NCI-H345 (cell line): ENCODE measurements at places on chromosomes 12 and 14.
A peak's percentile ranks its signal among the peaks of the same experiment; 100 is the strongest.

GRCh38 chr12:52892207-52892852 is 12.5 kb downstream of the KRT8 start:
- DNase-seq, result no peak

- DNase-seq, result no peak
Measured at GRCh38 chr12:58443981-58444371, 476.3 kb downstream of the LRIG3 start.

GRCh38 chr12:120261951-120262851 is 3.3 kb downstream of the PXN start:
- DNase-seq, result no peak

DNA sequence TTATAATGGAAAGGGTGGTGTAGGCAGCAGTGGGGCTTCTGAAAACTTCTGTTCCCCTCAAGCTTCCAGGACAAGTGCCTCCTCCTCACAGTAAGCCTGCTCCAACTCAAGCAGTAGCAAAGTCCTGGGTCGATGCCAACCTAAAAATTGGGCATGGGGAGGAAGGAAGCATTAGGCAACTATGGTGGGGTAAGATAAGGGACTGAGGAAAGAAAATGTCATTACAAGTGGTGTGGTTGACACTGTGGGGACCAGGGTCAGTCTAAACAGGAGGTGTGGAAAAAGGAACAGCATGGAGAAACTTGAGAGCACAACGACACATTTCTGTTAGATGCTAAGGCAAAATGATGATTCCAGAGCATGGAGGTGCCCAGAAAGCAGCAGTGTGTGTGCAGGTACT is 34.9 kb downstream of the WIF1 start:
- DNase-seq, result no peak

DNA sequence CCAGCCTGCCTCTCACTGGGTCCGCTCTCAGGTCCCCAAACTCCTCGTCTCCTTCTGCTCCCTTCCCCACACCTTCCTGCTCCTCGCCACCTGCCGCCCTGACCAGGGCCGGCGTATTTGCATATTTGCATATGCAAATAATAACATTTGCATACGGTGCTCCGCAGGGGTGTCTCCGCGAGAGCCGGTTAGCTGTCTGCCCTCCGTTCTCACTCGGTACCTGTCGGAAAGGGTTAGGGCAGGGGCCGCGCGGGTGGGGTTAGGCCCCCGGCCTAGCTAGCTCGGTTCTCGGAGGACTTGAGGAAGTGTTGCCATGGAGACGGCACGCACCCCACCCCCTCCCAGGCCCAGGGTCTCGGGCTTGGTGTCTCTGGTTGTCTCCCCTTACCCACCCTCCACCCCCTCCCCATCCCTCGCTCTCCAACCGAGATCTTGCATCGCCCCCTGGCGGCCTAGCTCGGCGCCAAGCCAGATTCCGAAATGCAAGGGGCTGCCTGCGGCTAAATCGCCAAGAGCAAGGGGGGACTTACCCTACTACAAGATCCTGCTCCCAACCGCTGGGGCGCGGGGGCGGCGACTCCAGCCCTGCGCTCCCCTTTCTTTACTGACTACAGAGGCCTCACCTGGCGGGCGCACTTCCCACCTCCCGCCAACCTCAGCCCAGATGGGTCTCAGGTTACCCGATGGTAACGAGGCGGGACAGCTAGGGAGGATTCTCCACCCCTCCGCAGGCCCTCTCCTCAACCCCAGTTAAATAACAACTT is 8.1 kb downstream of the STAC3 start:
- peak; percentile 92 for DNase-seq

GRCh38 chr12:53338916-53339315 is 2.8 kb upstream of the SP7 start:
- no peak for DNase-seq

GRCh38 chr14:70822530-70823185 is 13.3 kb upstream of the MAP3K9 start:
- peak; percentile 34 for DNase-seq

DNA sequence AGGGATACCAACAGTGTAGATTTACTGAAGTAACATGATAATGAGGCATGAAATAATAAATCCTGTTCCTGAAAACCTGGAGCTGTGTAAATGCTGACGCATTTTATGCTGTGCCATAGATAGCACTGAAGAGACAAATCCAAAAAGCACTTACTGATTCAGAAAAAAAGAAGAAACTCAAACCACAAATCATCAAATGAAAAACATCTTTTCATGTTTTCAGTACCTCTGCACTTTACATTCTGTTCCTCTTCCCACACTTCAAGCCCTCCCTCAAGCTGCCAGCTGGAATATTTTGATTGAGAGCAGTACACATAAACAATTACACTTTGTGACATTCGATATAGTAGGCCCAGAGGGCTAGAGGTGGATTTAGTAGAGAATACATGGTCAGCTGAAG is 362.3 kb downstream of the NAV3 start:
- peak; percentile 66 for DNase-seq

DNA sequence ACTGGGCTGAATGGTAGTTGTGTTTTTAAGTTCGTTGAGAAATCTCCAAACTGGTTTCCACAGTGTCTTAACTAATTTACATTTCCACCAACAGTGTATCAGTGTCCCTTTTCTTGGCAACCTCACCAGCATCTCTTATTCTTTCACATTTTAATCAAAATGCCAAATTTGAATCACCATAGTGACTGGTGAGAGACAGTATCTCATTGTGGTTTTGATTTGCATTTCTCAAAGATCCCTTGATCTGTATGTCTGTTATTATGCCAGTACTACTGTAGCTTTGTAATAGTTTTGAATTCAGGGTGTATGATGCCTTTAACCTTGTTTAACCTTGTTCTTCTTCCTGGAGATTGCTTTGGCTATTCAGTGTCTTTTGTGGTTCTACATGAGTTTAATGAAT is 2.2 kb upstream of the EIF2S3B start:
- no peak for DNase-seq

DNA sequence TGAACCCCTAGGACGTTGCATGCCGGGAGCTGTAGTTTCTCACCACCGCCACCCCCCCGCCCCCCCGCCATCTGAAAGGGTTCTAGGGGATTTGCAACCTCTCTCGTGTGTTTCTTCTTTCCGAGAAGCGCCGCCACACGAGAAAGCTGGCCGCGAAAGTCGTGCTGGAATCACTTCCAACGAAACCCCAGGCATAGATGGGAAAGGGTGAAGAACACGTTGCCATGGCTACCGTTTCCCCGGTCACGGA is 501 bp upstream of the HSP90B1 start:
- peak; percentile 95 for DNase-seq

DNA sequence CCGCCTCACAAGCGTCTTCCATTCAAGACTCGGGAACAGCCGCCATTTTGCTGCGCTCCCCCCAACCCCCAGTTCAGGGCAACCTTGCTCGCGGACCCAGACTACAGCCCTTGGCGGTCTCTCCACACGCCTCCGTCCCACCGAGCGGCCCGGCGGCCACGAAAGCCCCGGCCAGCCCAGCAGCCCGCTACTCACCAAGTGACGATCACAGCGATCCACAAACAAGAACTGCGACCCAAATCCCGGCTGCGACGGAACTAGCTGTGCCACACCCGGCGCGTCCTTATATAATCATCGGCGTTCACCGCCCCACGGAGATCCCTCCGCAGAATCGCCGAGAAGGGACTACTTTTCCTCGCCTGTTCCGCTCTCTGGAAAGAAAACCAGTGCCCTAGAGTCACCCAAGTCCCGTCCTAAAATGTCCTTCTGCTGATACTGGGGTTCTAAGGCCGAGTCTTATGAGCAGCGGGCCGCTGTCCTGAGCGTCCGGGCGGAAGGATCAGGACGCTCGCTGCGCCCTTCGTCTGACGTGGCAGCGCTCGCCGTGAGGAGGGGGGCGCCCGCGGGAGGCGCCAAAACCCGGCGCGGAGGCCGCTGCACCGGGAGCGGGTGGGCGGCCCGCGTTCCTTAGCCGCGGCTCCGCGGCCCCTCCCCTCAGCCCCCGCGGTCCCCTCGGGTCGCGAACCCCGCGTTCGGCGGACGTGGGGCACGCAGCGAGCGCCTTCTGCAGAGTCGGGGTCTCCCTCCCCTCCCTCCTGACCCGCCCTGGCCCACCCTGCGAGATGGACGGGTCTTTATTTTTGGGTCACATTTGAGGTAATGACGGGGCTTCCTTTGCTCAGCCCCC is at the start of gene UBC:
Gene UBC, minus strand, starts transcription at position 259 of the 847 bp plus-strand sequence. CDS start 879 bp downstream, outside the sequence.
- DNase-seq, result no peak

GRCh38 chr14:88551094-88551870 is 3.5 kb downstream of the PTPN21 start:
- peak; percentile 50 for DNase-seq

- no peak for DNase-seq
Measured at GRCh38 chr12:131642771-131643170, 68.1 kb upstream of the SFSWAP start.

GRCh38 chr14:63891148-63891975 is 38.6 kb downstream of the SYNE2 start:
- no peak for DNase-seq

GRCh38 chr14:90545966-90546751 is 149.3 kb downstream of the CALM1 start:
- no peak for DNase-seq

GRCh38 chr12:31531893-31532292 is 59.0 kb downstream of the DENND5B start:
- DNase-seq, result no peak

DNA sequence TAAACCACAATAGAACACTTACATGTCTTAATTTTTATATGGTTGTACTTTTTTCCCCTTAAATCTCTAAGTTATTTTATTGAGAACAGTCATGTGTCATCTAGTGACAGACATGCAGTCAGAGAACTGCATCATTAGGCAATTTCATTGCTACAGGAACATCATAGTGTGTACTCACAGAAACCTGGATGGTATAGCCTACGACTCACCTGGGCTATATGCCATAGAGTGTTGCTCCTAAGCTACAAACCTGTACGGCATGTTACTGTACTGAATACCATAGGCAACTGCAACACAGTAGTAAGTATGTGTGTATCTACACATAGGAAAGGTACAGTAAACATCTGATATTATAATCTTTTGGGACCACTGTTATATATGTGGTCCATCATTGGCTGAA is 557.6 kb downstream of the PRKD1 start:
- no peak for DNase-seq

DNA sequence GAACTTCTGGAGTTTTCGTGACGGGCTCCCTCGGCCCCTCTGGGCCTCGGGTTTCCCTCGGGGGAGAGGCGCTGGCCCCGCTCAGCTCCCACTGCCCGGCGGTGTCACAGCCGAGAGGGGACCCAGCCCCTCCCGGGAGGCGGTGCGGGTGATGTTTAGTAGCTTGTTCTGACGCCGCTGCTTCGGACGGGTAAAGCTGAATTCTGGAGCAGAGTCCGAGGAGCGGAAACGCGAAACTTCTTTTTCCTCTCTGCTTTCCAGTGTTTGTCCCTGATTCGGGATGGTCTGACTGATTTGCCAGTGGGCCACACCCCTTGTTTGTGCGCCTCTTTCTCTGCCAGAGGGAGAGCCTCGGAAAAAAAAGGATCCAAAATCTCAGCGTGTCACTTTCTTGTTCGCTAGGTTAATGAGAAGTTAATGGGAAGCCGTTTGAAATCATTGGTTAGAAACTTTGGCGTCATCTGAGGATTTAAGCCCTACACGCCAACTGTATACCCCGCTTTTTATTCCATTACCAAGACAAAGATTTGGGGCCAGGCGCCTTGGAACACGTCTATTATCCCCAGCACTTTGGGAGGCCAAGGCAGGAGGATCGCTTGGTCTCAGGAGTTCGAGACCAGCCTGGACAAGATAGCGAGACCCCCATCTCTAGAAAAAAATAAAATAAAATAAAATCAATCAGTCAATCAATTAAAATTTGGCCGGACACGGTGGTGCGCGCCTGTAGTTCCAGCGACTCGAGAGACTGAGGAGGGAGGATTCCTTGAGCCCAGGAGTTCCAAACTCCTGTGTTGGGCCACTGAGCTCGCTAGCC is 756 bp downstream of the TULP3 start:
- peak; percentile 59 for DNase-seq

- no peak for DNase-seq
Measured at GRCh38 chr14:68880581-68881105, 87.8 kb upstream of the ZFP36L1 start.

- DNase-seq, result no peak
Measured at GRCh38 chr14:103839579-103839978, 7.8 kb downstream of the PPP1R13B start.

- DNase-seq, result no peak
Measured at GRCh38 chr12:3531496-3531895, 40.5 kb downstream of the PRMT8 start.

DNA sequence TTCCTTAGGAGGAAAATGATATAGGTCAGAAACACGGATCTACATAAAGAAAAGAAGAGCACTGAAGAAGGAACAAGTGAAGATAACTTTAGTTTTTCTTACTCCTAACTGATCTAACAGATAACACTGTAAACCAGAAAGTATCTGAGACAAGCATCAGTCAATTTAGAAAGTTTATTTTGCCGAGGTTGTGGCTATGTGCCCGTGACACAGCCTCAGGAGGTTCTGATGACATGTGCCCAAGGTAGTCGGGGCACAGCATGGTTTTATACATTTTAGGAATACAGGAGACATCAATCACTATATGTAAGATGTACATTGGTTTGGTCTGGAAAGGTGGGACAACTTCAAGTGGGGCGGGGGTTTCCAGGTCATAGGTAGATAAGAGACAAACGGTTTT is 23.0 kb downstream of the SAMD15 start:
- DNase-seq, result no peak

DNA sequence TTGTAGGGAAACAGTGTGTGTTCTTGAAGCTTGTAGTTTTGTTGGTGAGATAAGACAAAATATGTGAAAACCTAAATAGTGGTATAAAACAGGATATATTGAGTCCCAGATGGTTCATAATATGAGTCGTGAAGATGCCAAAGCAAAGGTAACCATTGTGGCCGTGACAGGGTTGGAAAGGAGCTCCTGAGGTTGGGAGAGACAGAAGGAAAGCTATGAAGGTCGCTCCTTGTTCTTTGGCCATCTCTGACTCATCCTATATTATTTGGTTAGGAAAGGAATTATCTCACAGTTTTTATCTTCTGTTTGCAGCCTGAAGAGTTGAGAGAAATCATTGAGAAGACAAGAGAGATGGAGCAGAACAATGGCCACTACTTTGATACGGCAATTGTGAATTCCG is 27.1 kb downstream of the ATP6V1D start:
- DNase-seq, result no peak

- no peak for DNase-seq
Measured at GRCh38 chr14:68423686-68424085, 369.2 kb downstream of the ZFP36L1 start.

GRCh38 chr12:62841846-62842245 is 93.1 kb downstream of the PPM1H start:
- DNase-seq, result no peak
